ENCODE measurements at places on chromosomes 3 and 15. TPM values are rescaled to one million over a fixed set of nuclear protein-coding genes. Genes with fewer than 3 reads are reported as not detected.

DNA sequence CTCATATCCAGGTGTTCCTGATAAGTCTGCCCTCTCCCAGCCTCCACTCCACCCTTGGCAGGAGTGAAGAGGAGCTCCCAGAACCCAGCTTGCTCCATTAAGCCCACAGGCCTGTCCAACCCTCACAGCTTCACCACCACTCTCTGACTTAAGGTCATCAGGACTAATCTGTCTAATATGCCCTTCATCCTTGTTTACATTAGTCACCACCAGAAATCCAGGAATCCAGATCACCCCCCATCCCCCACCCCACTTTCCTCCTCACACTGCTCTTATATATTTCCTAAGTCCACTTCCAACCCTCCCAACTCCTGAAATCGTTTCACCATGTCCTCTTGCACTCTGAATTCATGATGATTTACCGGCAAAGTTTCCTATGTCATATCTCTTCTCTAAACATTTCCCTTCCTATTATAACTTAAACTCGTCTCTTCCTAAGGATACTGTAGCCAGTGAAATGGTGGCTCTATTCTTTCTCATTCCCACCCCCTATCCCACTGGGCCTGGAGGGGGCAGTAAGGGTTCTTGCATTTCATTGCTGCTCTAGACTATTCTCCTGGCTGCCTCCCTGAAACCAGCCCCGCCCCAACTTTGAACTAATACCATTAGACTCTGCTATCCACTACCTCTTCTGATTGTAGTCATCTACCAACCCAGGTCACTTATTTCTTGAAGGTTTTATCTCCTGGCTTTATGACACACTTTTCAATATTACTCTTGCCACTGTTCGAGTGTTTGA, 43.4 kb downstream of the PPP2R3A start:
- DNase-seq: no peak

- DNase-seq: peak; percentile 86
Measured at GRCh38 chr3:138833899-138834595, 681 bp downstream of the PIK3CB start.

SPTSSB gene
- total RNA-seq: 113 TPM

- no peak for DNase-seq
Measured at GRCh38 chr3:112116748-112117186, 16.3 kb downstream of the GCSAM start.

BTLA gene
- 2.6 TPM for total RNA-seq
